Naive thymus-derived CD4-positive, alpha-beta T cell (primary cell): ENCODE measurements at places on chromosomes 7 and 10.

DNA sequence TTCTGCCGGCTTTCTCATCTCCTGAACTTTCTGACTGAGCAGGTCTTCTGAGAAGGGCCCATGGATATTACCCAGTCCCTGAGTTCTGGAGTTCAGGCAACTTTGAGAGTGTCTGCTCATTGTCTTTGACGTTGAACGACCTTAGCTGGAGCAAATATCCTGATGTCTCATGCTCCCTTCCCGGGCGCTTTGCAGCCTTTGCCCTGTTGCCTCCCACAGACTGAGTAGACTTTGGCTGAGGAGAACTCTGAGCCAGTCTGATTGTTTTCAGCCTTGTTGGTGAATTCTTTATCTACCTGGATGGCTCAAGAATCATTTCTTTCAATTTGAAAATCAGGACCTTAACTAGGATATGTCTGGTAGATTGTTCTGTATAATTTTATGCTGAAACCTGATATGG lies 353.7 kb downstream of the GLRX3 start:
- DNase-seq: no peak

DNA sequence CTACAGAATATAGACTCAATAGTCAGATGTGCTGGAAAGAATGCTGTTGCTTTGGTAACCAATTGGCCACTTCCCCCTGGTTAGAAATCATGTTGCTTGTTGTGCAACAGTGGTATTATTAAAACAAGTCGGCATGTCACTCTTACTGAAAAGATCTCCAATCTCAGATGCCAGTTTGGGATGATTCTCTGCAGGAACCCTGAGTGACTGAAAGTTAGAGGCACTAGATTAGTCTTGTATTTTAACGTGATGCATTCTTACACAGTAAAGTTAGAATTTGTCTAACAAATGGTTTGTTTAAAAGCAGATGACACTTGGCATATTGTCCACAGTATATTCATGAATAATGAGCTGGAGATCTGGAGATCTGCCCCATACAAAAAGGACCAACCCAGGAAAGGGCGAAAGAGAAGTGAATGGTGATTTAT lies 287.6 kb downstream of the TWIST1 start:
- no peak for DNase-seq

- DNase-seq: no peak
These were observed 41.6 kb upstream of the AQP1 start for GRCh38 chr7:30869794-30870611.

DNA sequence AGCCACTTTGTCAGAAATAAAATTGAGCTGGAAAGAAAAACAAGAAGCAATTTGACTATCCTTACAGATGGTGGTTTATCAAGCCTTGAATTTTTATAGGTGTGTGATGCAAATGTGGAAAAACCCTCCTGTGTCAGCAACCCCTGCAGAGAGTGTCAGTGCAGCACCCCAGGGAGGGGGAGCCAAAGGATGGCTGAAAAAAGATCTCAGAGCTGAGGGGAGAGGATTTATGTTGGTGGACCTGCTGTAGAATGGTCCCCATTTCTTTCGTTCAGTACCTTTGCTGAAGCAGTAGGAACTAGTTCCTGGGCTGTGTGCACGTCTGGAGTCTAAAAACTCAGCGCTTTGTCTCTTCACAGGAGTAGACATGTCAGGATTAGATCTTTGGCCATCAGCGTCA lies 239.0 kb downstream of the PHTF2 start:
- no peak for DNase-seq

DNA sequence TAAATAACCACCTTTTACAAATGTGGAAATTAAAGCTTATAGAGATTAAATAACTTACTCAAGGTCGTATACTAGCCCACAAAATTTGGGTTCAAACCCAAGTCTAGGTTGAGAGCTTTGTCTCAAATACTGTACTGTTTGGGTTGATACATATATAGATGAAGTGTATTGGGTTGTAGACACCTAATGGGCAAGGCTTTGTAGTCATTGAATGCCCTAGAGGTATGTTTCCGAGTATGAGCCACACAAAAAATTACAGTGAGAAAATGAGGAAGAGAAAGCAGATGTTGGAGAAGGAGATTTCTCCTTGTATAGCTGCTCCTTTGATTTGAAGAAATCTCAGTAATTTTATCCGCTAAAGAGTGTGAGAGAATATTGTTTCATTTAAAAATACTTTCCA lies 60.6 kb downstream of the C1GALT1 start:
- no peak for DNase-seq

DNA sequence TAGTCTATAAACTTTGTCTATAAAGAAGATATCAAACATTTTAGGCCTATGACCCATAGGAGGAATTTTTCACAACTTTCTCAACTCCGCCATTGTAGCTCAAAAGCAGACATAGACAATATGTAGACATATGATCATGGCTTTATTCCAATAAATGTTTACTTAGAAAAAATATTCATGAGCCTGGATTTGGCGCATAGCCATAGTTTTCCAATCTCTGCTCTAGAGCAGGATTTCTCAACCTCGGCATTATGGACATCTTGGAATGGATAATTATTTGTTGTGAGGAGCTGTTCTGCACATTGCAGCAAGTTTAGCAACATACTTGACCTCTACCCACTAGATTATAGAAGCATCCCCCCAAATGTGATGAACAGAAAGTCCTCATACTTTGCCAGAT lies 532.6 kb downstream of the ANKRD7 start:
- no peak for DNase-seq

DNA sequence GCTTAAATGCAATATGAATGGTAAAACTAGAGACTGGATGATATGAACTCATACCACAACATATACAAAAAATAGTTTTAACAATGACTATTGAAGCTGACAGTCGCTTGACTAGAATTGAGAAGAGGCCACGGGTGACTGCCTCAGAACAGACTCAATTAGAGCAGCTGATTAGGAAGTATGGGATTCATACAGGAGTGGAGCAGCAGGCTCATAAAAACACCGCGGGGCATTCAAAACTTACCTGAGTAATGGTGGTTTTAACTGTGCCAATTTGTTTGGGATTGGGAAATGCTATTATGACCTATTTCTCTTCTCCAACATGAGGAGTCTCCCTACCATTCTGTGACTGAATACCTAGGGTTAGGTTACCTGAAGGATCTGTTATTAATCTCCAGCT lies 2.1 kb downstream of the CADPS2 start:
- no peak for DNase-seq

- DNase-seq: no peak
These were observed 34.8 kb upstream of the ADO start for GRCh38 chr10:62769574-62770242.

GRCh38 chr10:25017154-25017590 lies 760 bp downstream of the THNSL1 start:
- no peak for DNase-seq

DNA sequence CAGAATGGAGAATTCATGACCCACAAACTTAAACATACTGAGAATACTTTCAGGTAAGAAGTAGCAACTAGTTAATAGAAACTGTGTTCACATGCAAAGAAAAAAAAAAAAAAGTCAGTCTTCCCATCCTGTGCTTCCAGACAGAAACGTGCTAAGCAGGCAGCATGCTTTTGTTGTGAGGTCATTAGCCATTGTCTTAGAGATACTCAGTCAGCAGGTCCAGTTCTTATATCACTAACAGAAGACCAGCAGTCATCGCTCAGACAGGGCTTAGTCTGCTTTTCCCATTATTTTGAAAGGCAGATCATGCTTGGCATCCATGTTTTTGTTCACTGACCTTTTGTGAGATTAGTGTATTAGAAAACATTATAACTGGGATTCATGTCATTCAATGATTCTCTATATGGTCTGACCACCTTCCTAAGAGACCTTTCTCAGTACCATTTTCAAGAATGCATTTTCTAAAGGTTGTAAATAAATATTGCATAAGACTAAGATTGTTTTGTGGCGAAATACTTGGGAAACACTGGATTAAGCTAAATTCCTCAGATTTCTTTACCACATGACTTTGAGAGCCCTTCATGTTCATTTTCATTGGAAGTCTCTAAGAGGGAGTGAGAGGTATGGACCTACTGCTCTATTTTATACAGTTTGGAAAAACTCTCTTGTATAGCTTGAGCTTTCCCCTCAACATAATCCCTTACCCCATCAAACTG lies 45.0 kb upstream of the AGBL3 start:
- DNase-seq: no peak

GRCh38 chr7:123999703-124000102 lies 33.2 kb downstream of the TMEM229A start:
- no peak for DNase-seq
